ENCODE measurements at places on chromosomes 2 and 18.

DNA sequence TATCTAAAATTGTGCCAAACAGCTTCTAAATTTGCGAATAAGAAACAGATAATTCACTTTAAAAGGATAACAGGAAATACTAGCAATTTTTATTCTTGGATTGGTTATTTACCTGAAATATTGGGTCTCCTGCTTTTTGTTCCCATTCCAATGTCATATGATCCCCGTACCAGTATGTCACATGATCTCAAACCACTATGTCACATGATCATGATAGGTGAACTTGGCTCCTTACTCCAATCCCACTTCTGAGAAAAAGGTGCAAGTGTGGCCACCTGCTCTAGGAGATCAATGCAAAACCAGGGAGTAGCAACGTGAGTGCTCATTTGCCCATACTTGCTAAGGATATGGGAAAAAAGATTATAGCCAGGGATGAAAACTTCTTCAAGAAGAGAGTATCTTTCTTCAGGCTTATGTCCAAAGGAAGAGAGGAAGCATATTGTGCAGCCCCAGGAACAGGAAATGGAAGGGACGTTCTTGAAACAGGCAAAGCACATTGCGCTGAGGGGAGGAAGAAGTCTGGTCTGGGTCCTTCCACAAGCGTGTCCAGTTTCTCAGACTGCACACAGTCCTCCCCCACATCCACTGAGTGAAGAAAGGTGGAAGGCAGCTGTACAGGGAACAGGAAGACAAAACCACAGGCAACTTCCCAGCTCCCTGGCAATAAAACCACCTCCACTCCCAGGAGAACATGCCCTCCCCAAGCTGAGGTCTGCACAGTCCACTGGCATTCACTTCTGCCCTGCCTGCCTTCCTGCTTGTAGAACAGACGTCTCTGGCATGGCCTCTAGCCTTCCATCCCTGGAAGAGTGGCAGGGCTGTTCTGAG is at the start of gene LYG2:
Gene LYG2 (minus strand): TSS at position 176 of the 828 bp plus-strand sequence. CDS start 1,406 bp downstream, outside the sequence.
- no peak for DNase-seq

GRCh38 chr18:68713131-68713530 is 1.8 kb downstream of the TMX3 start:
- DNase-seq = no peak

DNA sequence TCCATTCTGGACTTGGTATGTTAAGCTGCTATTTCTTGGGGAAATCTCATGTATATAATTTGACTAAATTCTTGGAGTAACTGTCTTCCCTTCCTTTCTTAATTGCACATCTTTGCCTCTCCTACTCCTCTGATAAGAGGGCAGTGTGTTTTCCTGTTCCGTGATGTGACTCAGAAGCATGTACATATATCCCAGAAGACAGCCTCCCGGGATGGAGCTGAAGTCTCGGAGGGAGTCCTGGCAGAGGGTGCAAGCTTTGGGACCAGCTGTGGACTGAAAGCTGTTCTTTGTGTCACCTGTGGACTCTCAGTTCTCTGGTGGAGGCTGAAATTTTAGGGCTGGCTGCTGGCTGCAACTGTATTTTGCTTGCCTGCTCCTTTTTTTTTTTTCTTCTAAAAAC is 54.7 kb upstream of the MGAT5 start:
- no peak for DNase-seq

DNA sequence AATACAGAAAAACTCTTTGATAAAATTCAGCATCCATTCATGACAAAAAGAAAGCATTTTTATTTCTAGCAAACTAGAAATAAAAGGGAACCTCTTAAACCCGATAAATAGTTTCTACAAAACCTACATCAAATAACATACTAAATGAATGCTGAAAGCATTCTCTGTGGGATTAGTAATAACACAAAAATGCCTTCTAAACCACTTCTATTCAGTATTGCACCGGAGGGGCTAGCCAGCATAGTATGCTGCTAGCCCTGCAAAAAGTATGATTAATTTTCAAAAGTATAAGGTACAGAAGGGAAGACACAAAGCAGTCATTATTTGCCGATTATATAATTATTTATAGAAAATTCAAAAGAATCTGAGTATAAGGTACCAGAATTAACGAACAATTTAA is 145.2 kb downstream of the DTNB start:
- no peak for DNase-seq

- DNase-seq = no peak
These were observed 96.6 kb downstream of the BIRC6 start for GRCh38 chr2:32453242-32454062.

DNA sequence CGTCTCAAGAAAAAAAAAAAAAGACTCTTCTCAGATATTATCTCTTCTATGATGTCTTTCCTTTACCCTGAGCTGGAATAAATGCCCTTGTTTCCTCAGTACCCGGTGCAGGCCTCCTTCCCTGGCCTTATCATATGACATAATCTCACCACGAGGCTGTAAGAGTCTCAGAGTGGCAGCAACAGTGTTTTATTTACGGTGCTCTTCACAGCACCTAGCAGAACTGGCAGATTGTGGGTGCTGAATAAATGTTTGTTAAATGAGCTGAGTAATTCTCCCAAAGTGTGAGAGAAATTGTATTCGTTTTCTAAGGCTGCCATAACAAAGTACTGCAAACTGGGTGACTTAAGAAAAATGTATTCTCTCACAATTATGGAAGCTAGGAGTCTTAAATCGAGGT is 82.8 kb upstream of the CD28 start:
- no peak for DNase-seq

DNA sequence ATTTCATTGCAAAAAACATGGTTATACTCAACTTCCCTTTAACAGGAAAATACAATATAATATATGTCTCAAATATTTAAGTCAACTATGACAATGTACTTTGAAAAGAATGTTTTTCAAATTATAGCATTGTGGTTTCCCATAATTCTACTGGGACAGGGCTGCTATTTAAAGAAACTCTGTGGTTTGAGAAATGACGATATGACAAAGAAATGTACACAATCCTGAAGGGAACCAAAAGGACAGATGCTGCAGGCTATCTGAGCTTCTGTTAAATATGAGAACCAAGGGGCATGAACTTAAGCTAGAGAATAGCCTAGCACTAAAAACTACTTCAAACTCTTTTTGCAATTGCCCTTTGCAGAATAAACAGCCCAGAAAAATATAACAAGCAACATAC is 415.9 kb downstream of the GRB14 start:
- no peak for DNase-seq

DNA sequence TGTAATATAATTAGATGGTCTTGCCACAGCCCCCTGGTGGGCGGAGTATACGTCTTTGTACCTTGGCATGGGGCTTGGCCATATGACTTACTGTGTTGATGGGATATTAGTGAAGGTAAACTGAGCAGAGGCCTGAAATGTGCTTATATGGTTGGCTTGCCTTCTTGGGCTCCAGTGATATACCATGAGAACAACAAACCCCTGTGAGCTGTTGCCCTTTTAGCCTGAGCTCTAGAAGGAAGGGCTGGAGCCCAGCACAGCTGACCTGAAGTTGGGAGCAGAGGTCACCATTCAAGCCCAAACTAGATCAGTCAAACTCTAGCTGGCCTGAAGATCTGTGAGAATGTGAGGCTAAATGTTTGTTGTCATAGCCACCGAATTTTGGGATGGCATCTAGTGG is 75.2 kb upstream of the CD302 start:
- no peak for DNase-seq

GRCh38 chr2:30073523-30073922 is 73.3 kb upstream of the YPEL5 start:
- DNase-seq = no peak

DNA sequence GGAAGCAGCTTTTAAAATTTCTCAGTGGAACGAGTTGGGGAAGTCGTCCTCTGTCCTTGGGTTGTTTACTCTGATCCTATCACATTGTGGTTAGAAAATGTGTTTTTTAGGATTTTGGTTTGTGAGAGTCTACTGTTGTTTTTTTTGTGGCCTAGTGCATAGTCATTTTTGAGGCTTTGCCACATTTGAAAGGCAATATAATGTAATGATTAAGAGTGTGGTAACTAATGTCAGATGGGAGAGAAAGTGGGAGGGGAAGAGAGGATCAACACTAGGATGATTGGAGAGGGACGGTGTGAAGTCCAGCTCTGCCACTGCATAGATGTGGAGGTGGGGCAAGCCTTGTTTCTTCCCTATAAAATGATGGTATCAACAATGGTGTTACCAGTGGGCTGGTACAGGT is 8.5 kb downstream of the SP140L start:
- no peak for DNase-seq

GRCh38 chr2:189544318-189545042 is 36.1 kb downstream of the SLC40A1 start:
- DNase-seq = no peak

DNA sequence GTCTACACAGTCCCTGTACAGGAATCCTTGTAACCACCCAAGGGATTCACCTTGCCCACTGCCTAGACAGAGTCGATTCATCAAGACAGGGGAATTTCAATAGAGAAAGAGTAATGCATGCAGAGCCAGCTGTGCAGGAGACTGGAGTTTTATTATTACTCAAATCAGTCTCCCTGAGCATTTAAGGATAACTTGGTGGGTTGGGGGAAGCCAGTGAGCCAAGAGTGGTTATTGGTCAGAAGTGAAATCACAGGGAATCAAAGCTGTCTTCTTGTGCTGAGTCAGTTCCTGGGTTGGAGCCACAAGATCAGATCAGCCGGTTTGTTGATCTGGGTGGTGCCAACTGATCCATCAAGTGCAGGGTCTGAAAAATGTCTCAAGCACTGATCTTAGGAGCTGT is 17.8 kb upstream of the FAM98A start:
- no peak for DNase-seq

DNA sequence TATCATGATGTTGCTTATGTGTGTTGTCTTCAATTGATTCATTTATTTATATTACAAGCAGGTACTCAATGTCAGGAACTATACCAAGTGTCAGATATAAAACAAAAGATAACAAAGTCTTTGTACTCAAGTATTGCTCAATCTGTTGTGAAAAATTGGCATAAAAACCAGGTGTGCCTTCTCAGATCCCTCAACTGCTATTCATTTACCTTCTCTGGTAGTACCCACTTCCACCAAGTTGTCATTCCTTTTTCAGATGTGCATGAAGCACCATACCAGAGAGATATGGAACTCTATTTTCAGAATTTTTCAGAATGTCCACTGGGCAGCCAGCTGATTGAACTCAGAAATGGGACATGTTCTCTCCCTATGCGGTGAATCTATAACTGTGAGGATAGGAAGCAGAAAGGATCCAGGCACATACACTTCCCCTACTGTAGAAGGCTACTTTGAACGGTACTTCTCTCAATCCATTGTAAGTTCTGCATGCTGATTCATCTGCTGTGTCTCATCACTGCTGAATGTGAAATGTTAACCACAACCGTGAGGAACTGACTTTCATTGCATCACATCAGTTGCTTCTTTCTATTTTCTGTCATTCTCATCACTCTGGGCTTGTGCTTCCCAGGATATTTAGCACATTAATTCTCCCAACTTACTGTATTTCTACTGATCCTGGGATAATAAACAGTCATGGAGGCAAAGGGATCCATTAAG is 1621.3 kb downstream of the SUCLG1 start:
- no peak for DNase-seq

DNA sequence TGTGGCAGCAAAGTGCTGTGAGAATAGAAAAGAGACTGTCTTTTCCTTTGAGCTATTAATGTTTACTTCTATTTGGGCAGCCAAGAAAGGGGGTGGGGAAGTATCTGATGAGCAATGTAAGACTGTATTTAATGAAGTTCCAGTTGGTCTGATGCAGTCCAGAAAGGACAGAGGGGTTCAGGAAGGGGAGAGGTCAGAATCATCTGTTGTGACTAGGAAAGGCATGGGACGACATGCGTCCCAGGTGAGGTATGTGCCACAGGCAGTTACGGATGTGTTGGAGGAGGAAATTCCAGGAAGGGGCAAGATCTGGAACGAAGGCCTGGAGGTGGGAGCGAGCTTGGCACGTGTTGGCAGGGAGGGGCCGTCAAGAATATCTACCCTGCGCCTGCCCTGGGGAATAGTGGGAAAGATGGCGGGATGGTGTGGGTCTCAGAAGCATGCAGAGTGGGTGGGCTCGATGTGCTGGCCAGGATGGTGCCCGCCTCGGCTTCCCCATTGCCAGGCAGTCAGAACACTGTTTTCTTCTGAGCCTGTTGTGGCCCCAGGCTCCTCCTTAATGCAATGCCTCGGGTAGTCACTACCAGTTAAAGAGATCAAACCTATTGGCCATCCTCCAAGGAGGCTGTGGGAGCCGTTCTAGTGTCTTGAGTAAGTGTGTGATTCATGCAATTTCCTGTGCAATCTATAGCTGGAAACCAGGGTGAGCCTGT is 57.8 kb upstream of the TXNDC2 start:
- no peak for DNase-seq

DNA sequence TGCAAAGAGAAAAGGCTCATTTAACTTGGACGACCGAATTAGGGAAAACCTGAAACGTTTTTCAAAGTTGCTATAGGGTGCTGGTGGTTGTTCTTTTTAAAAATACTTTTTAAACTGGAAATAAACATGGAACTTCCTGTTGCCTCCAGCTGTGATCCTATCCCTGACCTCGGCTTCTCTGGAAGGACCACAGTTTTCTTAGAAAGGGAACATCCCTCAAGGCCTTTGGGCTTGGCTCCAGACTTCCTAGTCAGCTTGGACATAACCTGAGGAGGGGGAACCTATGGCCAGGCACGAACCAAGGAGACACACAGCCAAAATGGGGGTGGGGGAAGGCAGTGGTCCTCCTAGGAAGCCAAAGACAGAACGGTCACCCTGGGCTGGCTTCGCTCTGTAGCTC is 57.7 kb downstream of the CENPO start:
- DNase-seq = no peak

DNA sequence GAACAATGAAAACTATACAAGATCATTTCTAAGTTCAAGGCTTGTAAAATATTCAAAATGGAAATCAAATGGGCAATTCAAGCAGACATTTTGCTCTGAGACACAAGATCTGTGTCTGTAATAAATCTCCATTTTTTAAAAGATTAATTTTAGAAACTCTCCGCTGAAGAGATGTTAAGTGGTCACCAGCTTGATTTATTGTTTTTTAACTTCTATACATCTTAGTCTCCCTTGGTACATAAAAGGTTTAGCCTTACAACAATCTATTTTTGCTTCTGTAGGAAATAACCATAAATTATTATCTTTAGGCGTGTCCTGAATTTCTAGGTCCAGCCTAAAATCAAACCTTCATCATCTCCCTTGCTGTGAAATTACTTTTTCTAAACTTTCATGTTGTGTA is 553.6 kb downstream of the NRXN1 start:
- no peak for DNase-seq

DNA sequence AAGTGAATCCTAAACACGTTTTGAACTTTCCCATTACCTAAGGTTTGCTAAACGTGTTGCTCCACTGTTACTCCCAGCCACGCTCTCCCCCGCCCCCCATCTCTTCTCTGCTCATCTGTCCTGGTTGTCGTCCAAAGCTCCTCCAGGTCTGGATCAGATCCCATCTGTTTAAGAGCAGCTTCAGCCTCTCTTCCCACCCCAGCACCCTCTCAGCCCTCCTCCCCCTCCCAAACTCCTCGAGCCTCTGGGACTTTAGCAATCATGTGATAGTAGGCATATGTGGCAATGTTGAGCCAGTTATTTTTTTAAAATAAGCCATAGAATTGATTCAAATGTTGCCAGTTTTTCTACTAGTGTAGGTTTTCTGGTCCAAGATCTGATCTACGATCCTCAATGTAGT is 20.0 kb upstream of the LPIN1 start:
- DNase-seq = no peak
